ENCODE measurements at places on chromosomes 2 and 18.

- DNase-seq: no peak
Observed at GRCh38 chr18:4536447-4536846, 81.3 kb upstream of the DLGAP1 start.

DNA sequence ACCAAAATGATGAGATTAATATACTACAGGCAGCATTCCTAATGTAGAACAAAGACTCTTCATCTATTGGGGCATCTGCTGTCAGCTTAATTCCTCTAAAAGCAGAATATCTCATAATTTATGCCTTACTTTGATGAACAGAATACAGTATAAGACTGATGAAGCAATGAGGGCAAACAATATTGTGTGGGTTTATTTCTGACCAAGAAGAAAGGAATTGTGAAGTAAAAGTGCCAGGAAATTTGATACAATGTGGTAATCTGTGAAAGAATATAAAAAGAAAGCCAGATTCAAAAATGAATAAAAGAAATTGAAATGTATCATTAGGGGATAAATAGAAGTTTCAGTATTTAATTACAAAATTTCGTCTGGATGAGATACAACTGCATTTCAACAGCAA is 78.8 kb upstream of the TTC21B start:
- no peak for DNase-seq

GRCh38 chr2:171146633-171147032 is 14.1 kb downstream of the TLK1 start:
- DNase-seq: peak; percentile 82

GRCh38 chr18:3620146-3621119 is 170.5 kb downstream of the TGIF1 start:
- no peak for DNase-seq

GRCh38 chr2:212915121-212915782 is 236.2 kb downstream of the IKZF2 start:
- DNase-seq: no peak

DNA sequence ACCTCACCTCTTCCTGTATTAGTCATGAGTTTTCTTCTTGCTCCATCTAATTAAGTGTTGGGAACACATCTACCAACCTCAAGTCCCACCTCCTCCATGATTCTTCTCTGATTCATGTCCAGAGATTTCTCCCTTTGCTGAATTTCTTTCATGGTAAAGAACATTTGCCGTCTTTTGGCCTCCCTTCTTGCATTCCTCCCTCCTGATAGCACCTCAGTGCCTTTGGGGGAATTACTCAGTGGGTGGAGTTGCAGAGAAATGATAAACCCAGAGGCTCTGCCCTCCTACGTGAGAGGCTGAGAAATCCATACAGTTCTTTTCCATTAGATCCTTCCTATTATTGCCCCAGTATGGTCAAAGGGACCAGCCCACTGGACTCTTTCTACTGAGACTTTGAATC is 651.9 kb downstream of the SLC4A3 start:
- no peak for DNase-seq

Data from inflammatory macrophage (primary cell).